EL (cell line): ENCODE measurements at places on chromosomes 6 and 20.
A peak's percentile ranks its signal among the peaks of the same experiment; 100 is the strongest.

GRCh38 chr20:19074828-19075516, 137.5 kb upstream of the SLC24A3 start:
- DNase-seq = no peak

- DNase-seq = no peak
These were observed 44.2 kb downstream of the AKAP12 start for GRCh38 chr6:151284012-151284411.

- DNase-seq = no peak
These were observed 27.7 kb upstream of the PTPN1 start for GRCh38 chr20:50482396-50482981.

- DNase-seq = no peak
These were observed 67.3 kb upstream of the SLC22A1 start for GRCh38 chr6:160054271-160054670.

DNA sequence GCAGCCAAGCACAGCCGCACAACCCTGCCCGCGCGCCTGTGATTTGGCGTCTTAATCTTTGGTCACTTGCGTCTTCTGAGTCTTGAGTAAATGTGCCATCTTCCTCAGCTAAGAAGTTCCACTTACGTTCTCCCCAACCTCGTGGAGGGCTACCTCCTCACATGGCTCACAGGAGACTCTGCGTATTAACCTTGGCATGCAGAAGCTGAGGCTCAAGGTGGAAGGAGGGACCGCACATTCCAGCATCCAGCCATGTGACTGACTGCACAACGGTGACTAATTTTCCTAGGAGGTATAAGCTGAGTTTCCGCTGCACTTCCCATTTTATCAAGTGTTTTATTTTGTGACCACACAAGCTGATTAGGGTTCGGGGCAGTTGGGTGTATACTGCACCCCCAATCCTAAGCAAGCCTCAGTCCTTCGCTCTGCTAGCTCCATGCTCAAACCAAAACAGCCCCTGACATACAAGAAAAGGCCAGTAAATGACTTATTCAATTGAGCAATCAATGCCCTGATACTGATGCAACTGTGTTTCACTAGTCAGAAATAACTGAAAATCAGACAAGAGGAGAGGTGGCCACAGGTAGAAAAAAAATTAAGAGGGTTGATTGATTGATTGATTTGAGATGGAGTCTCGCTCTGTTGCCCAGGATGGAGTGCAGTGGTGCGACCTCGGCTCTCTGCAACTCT, 7.0 kb downstream of the BEND3 start:
- DNase-seq = no peak

- no peak for DNase-seq
These were observed 124.5 kb downstream of the HIVEP2 start for GRCh38 chr6:142820338-142821051.

- DNase-seq = no peak
These were observed 41.2 kb downstream of the PTPRK start for GRCh38 chr6:128479048-128479666.

- peak; percentile 84 for DNase-seq
These were observed at the start of gene EHMT2 for GRCh38 chr6:31897612-31898382. Gene EHMT2, minus strand, starts transcription at chr6:31897698. Its CDS starts 21 bp downstream, at chr6:31897677.

DNA sequence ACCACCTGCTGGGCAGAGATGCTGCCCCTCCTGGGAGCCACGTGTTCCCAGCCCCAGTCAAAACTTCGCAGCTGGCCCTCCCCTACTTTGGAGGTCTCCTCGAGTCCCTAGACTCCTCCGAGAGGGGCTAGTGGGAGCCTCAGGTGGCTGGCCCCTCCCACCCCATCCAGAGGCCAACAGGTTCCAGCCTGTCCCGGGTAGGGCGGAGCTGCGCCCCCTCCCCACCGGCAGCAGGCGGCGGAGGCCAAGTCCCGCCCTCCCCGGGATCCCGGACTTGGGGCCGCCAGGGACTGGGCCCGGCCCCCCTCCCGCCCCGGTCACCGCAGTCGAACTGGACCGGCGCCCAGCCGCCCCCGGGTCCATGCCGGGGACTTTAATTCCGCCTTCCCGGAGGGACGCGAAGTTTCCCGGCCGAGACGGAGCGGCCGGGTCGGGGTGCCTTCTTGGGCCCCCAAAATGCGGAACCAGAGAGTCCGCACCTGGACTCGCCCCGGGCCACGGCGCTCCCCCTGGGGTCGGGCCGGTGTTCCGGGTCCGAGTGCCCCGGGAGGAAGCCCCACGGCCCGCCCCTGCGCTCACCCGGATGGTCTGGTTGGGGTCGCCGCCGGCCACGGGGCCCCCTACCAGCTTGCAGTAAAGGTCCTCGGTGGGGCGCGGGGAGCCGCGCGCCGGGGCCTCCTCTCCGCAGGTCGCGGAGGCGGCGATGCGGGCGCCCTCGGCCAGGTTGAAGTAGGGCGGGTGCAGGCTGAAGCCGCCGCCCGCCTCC, 559 bp downstream of the LAMA5 start:
- DNase-seq = no peak

DNA sequence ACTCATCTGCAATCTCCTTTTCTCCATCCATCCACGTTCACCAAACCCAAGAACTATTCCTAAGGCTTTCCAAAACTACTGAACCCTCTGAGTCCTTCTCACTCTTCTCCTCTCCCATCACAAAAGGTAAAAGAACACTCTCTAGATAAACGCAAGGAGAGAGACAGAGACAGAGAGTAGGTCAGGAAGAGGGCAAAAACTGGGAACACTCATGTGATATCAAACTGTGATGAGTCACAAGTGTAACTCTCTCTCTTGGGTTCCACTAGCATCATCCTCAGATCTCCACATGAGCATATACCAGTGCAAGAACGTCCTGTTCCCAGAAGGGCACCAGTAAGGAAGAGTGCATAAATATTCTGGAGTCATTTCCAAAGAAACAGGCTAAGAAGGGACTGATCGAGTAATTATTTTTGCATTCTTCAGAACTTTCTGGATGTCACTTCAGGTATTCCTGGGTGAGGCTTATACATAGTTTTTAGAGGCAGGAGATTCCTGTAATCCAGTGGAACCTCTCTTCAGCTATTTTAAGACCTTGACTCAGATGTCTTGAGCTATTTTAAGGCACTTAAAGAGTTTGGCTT, 47.3 kb upstream of the STXBP5 start:
- peak; percentile 43 for DNase-seq

- no peak for DNase-seq
These were observed 23.5 kb downstream of the RUNX2 start for GRCh38 chr6:45351667-45352066.

DNA sequence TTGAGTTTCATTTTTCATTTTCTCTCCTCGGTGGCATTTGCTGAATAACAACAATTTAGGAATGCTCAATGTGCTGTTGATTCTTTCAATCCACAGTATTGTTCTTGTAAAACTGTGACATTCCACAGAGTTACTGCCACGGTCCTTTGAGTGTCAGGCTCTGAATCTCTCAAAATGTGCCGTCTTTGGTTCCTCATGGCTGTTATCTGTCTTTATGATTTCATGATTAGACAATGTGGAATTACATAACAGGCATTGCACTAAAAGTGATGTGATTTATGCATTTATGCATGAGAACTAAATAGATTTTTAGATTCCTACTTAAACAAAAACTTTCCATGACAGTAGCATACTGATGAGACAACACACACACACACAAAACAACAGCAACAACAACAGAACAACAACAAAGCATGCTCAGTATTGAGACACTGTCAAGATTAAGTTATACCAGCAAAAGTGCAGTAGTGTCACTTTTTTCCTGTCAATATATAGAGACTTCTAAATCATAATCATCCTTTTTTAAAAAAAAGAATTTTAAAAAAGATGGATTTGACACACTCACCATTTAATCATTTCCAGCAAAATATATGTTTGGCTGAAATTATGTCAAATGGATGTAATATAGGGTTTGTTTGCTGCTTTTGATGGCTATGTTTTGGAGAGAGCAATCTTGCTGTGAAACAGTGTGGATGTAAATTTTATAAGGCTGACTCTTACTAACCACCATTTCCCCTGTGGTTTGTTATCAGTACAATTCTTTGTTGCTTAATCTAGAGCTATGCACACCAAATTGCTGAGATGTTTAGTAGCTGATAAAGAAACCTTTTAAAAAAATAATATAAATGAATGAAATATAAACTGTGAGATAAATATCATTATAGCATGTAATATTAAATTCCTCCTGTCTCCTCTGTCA, 88.1 kb downstream of the SNAP25 start:
- peak; percentile 86 for DNase-seq

- peak; percentile 38 for DNase-seq
These were observed 102.9 kb upstream of the PRL start for GRCh38 chr6:22399693-22400092.

DNA sequence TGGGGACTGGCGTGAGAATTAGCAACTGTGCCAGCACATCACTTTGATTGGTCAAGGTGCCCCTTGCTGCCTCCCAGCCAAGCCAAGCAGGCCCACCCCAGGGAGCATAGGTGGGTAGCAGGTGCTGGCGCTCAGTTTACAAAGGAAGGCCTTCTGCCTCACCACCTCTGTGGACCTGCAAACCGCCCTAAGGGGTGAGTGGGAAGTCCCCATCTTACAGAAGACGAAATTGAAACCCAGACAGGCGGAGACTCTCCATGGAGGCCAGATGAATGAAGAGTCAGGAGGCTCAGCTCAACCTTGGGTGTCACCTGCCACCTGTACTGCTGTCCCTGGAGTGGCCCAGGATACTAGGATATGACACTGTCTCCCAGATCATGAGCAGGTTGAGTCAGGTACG, 21.5 kb upstream of the MAS1L start:
- DNase-seq = no peak

DNA sequence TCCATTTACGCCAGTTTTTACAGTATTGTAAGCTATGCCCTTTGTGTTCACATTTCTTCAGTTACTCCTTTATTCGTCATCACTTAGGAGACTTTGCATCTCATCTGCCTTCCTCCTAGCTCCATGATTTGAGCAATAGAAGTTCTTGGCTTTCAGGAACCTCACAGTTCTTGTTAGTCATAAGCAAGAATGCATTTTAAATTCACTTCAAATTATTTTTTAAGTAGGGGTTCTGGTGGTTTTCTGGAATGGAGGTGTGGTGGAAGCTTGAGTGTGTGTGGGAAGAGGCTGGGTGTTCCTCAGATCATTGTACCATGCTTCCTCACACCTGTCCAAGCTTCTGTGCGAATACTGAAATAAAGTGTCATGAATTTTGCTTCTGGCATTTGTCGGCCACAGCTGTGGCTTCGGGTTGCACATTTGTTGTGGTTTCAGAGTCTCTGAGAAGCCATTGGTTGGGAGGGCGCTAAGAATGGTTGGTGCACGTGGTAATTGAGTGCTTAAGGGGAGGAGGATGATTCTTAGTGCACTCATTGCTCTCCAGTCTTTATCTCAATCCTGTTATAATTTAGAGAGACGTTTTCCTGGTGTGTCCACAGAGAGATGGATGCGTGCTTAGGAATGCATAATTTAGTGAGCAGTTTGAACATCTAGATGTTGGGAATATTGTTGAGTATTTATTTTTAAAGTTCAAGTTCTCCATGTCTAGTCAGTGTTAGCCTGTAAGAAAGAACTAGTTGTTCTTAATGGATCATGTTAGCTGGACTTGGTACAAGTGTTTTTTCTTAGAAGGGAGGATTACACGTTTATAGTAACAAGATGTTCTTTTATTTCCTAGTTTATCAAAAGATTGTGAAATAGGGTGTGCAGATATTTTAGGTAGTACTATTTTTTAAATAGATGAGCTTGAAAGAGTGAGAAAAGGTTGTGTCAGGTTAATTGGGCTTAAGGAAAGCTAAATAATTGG, 31.9 kb downstream of the FOXO3 start:
- peak; percentile 82 for DNase-seq

DNA sequence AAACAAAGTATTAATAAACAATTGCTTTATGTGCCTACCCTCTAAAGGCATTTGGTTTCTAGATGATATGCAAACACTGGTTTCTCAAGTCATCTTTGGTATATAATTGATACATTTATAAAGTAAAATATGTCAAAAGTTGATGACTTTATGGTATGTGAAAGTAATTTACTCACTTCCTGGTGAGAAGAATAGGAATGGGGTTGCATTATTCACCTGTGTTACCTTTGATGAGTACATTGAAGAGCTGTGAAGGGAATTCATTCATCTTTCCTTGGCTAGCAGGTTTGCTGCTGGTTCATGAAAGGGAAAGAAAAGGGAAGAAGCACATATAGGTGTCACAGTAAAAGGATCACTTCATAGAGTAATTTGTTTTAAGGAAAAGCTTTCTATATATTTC, 20.4 kb downstream of the RNF217 start:
- no peak for DNase-seq

DNA sequence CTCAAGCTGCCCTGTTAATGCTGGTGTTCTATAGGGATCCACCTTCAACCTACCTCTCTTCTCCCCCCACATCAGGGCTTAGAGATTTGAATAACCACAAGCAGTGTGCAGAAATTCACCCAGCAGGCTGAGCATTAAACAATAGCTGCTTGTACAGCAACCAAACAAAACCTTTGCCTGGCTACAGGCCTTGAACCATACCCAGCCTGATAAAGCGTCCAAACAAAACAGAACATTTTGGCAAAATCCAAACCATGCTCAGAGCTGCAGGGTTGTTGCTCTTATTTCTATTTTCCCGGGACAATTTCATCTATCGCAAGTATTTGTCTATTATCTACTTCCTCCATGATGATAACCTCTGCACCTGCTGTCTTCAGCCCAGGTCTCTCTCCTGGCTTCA, 142.3 kb downstream of the UNC5CL start:
- DNase-seq = no peak

- no peak for DNase-seq
These were observed 5.6 kb downstream of the TNFAIP3 start for GRCh38 chr6:137872581-137873115.

DNA sequence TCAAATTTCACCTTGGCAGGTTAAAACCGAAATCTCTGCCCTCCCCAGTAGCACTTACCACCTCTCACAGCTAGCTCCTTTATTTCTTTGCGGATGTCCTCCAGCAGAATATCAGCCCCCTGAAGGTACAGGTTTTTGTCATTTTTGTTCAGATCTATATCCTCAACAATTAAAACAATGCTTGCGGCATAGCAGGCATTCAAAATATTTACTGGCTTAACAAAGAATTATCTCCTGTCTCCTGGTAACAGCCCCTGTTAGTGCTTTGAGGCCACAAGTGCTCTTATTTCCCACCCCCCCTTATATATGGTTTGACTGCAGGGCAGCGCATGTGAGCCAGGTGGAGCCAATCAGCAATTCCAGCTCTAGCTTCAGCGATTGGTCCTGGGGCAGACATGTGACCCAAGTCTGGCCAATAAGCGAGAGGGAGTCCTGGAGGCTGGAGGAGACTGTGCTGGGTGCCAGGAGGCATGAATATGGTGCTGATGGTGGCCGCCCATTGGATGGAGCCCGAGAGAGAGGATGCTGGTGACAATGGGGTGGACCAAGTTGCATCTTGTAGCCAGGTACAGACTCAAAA, 21.0 kb downstream of the SULF2 start:
- DNase-seq = no peak
